Chondrocyte (in vitro differentiated cells): ENCODE measurements at places on chromosomes 16 and 17. TPM values are rescaled to one million over a fixed set of nuclear protein-coding genes. Genes with fewer than 3 reads are reported as not detected.

DNA sequence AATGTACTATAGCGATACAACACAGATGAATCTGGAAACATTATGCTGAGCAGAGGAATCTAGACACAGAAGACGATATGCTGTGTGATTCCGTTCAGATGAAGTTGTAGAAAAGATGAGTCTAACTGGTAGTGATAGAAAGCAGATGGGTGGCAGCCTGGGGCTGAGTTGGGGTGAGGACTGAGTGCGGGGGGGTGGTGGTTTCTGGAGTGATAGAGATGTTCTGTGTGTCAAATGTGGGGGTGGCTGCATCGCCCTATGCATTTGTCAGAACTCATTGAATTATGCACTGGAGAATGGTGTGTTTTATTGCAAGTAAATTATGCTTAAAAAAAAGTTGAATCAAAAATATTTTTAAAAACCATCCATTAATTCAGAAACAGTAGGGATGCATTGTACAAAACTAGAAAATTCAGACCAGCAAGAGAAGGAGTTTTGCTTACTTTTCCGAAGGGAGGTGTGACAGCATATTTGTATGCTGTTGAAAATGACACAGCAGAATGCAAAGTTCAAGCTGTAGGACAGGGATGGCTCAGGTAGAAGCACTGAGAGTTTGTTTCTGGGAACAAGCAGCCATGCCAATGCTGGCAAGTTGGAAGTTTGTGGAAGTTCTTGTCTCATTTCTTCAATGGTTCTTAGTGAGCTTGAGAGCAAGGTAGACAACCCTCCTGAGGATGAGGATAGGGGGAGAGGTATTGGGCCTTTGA lies 13.0 kb upstream of the DRG2 start:
- H3K27me3 ChIP-seq = peaks cover 9% of the 10 kb centered on the region
- H3K4me3 ChIP-seq = no peak overlapping the region
- no peak overlapping the region for H3K27ac ChIP-seq
- no peaks in the 10 kb centered on the region for H3K36me3 ChIP-seq
- no peak for DNase-seq

DNA sequence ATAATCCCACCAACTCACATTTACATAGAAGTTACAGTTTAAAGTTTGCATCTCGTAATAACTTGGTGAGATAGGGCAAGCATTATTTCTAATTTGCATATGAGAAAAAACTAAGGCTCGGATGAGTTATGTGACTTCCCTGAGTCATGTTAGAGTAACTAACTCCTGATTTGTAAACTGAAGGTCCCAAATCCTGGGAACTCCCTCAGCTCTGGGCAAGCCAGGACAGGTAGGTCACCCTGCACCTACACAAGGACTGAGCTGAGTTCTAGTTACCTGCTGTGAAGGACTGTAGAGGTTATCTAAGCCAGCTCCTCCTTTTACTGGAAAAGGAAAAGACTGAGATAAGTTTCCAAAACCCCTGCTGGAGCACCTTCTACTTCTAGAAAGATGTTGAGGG lies 92.1 kb upstream of the HLF start:
- no peak overlapping the region for H3K27ac ChIP-seq
- H3K27me3 ChIP-seq = no peaks in the 10 kb centered on the region
- H3K36me3 ChIP-seq = peaks cover 10% of the 10 kb centered on the region
- no peak overlapping the region for H3K4me3 ChIP-seq

- no peak for DNase-seq
- no peak overlapping the region for H3K27ac ChIP-seq
- peaks cover 19% of the 10 kb centered on the region for H3K4me1 ChIP-seq
- H3K27me3 ChIP-seq = no peaks in the 10 kb centered on the region
These were observed 26.4 kb downstream of the KIFC3 start for GRCh38 chr16:57775661-57776469.

DNA sequence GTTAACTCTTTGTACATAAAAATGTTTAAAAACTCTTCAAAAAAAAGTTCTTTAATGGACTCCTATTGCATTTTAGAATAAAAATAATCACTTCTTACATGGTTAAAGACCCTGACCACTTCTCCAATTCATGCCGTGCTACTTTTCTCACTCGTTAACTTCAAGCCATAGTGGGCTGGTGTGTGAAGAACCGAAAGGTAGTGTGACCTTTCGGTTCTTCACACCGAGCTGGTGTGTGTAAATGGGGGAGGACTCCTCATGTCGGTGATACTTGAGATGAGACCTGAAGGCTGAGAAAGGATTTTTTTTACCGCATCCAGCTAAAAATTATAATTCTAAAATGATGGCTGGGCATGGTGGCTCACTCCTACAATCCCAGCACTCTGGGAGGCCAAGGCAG lies 22.1 kb downstream of the RFFL start:
- no peak for DNase-seq
- no peaks in the 10 kb centered on the region for H3K27me3 ChIP-seq
- H3K36me3 ChIP-seq = peaks cover 3% of the 10 kb centered on the region
- H3K27ac ChIP-seq = no peak overlapping the region

DNA sequence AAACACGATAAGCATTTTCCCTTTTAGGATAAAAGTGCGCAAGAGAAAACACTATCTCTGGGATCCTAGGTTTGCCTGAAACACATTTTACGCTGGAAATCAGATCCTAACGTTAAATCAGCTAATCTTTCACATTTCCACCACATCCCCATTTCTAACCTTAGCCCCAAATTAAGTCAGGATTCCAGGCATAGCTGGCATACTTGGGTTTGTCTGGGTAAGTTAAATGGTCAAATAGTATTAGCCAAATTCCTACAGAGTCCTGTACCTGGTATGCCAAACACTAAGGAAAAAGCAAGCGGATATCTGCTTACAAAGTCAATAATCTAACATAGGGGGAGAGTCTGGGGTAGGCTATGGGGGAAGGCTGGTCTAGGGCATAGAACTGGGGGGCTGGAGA lies 557.4 kb upstream of the ZFHX3 start:
- H3K4me3 ChIP-seq = no peak overlapping the region
- DNase-seq = no peak
- H3K27me3 ChIP-seq = peaks cover 6% of the 10 kb centered on the region

- H3K4me3 ChIP-seq = no peak overlapping the region
- no peaks in the 10 kb centered on the region for H3K27me3 ChIP-seq
- no peak for DNase-seq
- no peak overlapping the region for H3K27ac ChIP-seq
- H3K36me3 ChIP-seq = no peaks in the 10 kb centered on the region
- peaks cover 25% of the 10 kb centered on the region for H3K4me1 ChIP-seq
These were observed 9.1 kb upstream of the SLC47A2 start for GRCh38 chr17:19725486-19725885.

- H3K4me3 ChIP-seq = no peak overlapping the region
- no peak for DNase-seq
- no peak overlapping the region for H3K27ac ChIP-seq
- H3K4me1 ChIP-seq = peaks cover 8% of the 10 kb centered on the region
These were observed 52.8 kb upstream of the ARHGAP44 start for GRCh38 chr17:12736526-12736925.

DNA sequence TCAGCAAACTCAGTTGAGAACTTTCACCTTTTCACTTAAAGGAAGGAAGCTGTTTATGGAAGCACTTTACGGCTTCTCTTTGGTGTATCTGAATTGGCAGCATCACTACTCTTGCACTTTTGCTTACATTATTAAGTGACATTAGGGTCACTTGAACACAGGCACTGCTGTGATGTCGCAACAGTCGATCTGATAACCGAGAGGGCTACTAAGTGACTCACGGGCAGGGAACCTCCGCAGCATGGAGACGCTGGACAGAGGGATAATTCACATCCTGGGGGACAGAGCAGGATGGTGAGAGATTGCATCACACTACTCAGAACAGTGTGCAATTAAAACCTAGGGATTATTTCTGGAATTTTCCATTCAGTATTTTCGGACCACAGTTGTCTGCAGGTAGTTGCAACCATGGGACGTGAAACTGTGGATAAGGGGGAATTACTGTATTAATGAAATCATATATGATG lies 56.5 kb downstream of the DNAH2 start:
- no peak overlapping the region for H3K27ac ChIP-seq
- peaks cover 11% of the 10 kb centered on the region for H3K27me3 ChIP-seq
- H3K4me3 ChIP-seq = no peak overlapping the region
- H3K36me3 ChIP-seq = no peaks in the 10 kb centered on the region
- peak; percentile 32 for DNase-seq

Gene TBC1D26
- total RNA-seq = 0.28 to 1.1 TPM in 2 of 3 replicates, not detected in the other

Gene BCO1
- not detected in 3 replicates for total RNA-seq

Gene C16orf95
- total RNA-seq = 6.9 to 8.8 TPM (median 7.2 TPM) in 3 replicates
